Kidney (tissue), 22 donors: ENCODE measurements at places on chromosomes 6 and 20.

DNA sequence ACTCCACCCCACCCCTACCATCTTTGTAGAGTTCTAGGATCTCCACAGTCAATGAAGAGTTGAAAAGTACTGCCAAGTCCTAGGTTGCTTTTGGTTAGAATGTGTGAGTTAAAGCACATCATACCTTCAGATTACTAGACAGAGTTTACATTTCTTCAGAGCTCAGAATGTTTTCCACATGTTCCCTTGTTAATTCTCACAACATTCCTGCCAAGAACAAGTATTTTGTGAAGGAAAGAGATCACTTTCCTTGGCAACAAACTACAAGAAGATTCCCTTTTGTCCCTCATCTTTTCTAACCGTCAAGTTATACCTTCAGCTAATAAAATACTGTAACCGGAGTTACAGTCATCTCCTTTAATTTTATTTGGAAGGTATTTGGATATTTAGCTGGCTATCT is 266.8 kb downstream of the ZFAND3 start:
- no peak for DNase-seq

- no peak for DNase-seq
Observed at GRCh38 chr6:148735989-148736388, 10.8 kb upstream of the UST start.

DNA sequence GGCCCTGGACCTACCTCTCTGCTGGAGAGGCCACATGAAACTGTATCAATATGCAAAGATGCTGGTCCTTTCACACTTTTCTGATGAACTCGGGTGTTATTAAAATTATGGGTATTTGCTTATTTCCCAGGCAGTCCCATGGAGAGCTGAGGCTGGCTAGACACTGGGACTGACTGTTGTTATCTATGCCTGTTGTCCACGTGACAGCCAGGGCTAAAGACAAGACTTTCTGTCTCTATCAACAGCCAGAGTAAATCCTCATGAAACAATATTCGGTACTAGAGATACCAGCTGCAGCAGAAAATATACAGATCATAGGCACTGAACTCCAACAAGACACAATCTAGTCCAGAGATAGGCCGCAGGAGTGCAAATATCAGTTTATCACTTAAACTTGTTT is 236.4 kb downstream of the FOXA2 start:
- DNase-seq: no peak

DNA sequence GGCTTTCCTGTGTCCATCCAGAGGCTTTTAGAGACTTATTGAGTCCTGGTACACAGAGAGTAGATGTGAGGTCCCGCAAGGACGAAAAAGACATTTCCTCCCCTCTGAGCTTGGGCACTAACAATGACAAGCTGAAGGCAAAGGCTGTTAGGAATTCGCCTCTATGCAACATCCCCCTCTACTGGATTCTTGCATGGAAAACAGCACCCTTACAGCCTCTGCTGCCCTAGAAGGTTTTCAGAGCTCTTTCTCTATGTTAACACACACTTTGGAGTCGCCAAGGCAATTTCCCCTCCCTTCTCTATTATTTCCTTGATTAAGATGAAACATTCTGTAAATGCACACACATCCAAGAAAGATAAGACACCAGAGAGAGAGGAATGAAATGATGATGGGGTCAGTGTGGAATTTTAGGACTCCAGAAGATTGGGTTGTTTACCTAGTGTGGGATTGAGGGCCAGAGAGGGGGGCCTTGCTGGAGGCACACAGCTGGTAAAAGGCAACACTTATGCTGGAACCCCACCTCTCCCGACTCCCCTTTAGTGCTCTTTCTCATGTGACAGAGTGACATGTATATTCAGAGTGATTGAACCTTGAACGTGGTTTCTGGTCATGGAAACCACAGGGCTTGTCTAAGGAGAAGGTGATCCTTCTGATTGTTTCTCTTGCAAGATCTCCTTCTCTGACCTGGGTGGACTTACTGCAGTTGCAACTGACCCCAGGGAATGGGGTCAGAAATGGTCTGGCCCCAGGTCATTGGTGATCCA is 300.7 kb downstream of the CLIC5 start:
- peak; percentile 74 for DNase-seq

DNA sequence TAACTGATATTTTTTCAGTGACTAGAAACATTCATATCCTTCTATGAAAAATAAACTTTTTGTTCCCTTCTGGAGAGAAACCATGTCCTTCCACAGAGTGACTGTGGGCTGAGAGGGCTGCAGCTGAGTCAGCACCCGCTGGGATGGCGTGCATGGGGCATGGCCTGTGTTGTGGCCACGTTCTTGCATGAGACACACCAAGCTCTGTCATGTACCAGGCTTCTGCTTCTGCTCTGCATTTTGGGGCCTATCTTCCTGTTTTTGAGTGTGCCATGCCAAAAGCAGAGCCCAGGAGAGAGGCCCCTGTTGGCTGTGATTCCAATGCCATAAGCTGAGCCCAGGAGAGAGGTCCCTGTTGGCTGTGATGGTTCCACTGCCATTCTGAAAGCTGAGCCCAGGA is 10.8 kb downstream of the APMAP start:
- peak; percentile 3 for DNase-seq

DNA sequence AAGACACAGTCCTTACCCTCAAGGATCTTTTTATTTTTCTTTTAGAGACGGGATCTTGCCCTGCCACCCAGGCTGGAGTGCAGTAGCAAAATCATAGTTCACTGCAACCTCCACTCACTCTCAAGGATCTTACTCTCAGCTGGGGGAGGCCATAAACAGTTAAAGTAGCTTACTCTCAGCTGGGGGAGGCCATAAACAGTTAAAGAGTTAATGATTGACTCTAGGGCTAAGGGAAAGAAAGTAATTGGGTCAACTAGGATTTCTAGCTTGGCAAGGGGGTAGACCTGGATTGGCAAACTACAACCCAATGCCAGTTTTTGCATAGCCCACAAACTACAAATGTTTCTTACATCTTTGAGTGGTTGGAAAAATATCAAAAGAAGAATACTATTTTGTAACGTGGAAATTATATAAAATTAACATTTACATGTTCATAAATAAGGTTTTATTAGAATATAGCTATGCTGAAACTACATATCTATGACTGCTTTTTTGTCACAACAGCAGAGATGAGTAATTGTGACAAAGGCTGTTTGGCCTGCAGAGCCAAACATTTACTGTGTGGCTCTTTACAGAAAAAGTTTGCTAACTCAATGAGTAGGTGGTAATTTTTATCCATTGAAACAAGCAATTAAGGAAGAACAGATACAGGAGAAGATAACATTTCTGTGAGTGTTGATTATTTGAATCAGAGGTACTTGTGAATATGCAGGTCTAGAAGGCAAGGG is 46.4 kb downstream of the PTPRA start:
- peak; percentile 54 for DNase-seq

- DNase-seq: no peak
Observed at GRCh38 chr6:7806711-7807110, 80.8 kb downstream of the BMP6 start.

- DNase-seq: no peak
Observed at GRCh38 chr6:5705252-5705651, 301.5 kb downstream of the NRN1 start.

DNA sequence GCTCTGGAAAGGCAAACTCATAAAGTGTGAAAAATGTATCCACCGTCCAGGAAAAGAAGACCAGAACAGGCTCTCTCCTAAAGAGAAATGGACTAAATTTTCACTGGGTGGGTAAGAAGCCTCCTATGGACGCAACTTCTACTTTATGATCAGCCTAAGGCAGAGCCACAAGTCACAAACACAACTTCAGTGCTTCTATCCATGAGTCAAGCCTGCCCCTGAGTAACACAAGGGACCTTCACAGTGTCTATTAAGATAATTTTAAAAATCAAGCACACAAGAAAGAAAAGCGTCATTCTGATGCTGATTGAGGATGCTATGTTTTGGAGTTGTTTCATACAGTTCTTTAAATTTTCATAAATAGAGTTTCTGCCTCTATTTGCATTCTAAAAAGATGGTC is 601.7 kb upstream of the ARID1B start:
- no peak for DNase-seq

- DNase-seq: peak; percentile 58
Observed at GRCh38 chr6:1747003-1747402, 137.3 kb downstream of the FOXC1 start.

- no peak for DNase-seq
Observed at GRCh38 chr20:2171266-2171790, 69.7 kb downstream of the STK35 start.

DNA sequence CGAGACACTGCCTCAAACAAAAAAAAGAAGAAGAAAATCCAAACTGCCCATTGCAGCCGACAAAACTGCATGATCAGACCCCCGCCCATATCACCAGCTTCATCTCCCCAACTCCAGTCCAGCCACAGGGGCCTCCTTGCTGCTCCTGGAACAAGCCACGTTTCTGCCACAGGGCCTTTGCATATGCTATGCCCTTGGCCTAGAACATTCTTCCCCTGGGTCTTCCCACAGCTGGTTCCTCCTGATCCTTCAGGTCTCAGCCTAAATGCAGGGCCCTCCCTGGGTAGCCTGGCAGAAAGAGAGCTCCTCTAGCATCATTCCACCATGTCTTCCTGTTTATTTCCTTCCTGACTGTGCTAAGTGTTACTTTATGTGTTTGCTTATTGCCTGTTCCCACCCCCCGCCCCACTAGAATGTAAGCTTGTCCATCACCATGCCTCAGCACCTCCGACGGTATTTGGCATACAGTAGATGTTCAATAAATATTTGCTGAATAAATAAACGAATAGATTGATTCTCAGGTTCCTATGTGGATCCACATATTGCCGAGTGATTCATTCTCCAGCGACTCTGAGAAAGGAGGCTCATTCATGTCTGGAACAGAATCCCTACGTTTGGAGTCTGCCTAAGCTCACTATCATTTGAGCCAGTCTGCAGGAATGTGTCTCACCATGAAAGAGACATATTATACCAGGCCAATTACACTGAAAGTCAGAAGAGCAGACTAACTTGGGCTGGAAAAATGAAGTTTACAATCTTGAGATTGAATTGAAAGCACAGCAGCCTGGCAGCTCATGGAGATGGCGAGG is 56.1 kb downstream of the NFATC2 start:
- no peak for DNase-seq

DNA sequence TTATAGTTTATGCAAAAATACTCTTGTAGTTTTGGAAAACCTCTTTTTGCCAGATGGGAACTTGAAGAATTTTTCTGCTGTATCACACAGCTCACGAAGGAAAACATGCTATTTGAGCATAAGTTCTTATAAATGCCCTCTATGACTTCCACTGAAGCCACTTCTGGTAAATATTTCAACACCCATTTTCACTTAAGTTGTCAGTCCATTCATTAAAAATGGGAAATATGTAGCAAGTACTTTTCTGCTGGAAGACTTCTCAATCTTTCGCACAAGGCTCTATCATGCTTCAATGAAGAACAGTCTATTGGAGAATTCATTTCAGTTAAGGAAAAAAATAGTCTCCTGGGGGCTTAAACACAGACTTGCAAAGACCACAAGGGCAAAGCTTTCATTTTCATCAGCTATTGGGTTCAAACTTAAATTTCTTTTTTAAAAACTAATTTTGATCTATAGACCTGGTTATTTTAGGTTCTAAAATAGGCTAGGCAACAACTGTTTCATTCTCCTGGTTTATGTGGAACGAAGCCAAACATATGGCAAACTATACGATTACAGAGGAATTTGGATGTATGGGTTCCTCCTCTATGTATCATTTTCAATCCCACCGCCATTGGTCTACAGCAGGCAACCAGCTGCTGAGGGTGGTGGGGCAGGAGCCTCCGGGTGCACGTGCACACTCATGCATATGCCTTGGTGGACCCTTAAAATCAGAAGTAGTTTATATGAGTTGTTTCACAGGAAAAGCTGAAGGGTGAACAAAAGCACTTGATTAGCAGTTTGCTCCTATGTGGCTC is 38.7 kb downstream of the LAMA4 start:
- no peak for DNase-seq

DNA sequence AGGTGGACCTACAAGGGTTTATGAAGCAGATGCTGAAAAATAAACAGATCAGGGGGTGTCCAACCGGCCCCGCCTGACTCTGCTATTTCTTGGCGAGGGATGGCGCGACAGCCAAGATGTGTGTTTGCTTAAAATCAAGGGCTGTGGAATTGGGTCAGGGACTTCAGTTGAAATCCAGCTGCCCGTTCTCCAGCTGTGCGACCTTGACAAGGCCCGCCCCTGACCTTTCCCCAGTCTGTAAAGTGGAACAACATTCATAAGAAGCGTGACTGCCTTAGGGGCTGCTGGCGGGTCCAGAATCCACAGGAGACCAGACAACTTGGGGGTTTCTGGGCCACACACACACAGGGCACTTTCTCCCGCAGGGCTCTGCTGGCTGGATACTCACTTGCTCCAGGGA is 517.5 kb downstream of the PREX1 start:
- no peak for DNase-seq

DNA sequence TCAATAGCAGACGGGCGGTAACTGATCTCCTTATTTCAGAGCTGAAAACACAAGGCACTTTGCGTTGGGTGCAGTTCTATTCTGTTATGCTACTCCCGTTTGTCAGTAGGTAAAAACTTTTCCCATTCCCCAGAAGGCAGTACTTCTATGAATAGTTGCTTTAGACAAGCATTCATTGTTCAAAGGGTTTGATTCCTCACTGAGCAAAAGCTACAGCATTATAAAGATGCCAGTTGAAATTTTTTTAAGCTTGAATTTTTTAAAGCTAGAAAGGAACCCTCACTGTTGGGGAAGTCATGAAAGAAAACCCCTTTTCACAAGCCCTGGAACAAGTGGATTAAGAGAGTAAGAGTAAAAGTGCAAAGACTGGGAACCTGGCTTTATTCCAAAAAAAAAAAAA is 42.3 kb downstream of the FUT9 start:
- DNase-seq: no peak

- DNase-seq: no peak
Observed at GRCh38 chr6:18664401-18664800, 277.3 kb downstream of the RNF144B start.
